Large intestine (tissue), 12 donors: ENCODE measurements at places on chromosomes 6 and 20.

- no peaks in the 10 kb centered on the region for H3K36me3 ChIP-seq
- no peaks in the 10 kb centered on the region for H3K27me3 ChIP-seq
- H3K4me1 ChIP-seq: no peaks in the 10 kb centered on the region
Observed at GRCh38 chr6:142746524-142746923, 198.5 kb downstream of the HIVEP2 start.

- no peak within 1 kb of the TSS for H3K4me3 ChIP-seq
- no peak within 1 kb of the TSS for H3K27ac ChIP-seq
- no peaks in the 10 kb centered on the region for H3K36me3 ChIP-seq
Observed at GRCh38 chr20:34240693-34241615, at the start of gene ASIP. TSS of gene ASIP (plus strand) at chr20:34241423. CDS start at chr20:34260375, 18,952 bp downstream.

DNA sequence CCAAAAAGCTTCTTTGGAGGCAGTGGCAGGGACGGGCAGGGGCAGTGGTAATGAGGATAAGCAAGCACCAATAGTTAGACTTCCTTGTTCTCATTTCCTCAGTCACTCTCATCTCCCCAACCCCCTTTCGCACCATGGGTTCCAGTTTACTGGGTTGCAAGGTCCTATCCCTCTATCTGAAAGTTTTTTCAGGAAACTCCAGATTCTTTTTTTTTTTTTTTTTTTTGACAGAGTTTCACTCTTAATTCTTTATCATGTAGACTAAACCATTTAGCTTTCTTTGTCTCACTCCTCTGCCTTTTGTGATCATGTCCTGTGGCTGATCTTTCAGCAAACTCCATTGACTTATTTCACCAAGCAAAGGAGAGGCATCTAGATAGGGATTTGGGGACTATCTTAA is 51.4 kb upstream of the GMDS start:
- no peaks in the 10 kb centered on the region for H3K27me3 ChIP-seq
- no peaks in the 10 kb centered on the region for H3K4me1 ChIP-seq
- no peak overlapping the region for H3K27ac ChIP-seq
- DNase-seq: no peak
- peaks cover 4% of the 10 kb centered on the region for H3K36me3 ChIP-seq

GRCh38 chr6:109186012-109186411 is 90.7 kb downstream of the CEP57L1 start:
- H3K36me3 ChIP-seq: no peaks in the 10 kb centered on the region
- no peaks in the 10 kb centered on the region for H3K27me3 ChIP-seq
- H3K27ac ChIP-seq: no peak overlapping the region
- H3K4me1 ChIP-seq: no peaks in the 10 kb centered on the region

DNA sequence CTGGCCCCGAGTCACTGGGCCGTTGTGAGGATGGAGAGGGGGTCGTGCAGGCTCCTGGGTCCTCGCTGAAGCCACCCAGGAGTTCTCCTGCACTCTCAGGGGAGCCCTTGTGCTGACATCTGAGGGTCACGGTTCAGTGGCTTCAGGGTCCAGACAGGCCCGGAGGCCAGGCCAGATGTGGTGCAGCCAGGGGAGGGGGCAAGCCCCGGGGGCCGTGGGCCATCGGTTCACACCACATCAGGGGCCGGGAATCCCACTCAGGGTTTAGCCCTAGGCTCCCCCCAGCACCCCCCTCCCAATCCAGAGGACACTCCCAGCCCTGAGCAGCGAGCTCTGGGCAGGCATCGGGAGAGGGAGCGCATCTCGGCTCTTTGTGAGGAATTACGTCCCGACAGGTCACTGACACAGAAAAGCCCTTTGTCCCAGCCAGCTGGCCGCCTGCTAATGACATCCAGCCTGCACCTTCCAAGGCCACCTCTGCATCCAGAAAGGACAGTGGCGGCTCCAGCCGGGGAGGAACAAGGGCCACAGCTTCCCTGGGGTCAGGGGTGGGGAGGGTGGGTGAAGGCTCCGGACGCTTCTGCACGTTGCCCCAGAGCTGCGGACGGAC is 6.4 kb upstream of the CHRNA4 start:
- H3K36me3 ChIP-seq: no peaks in the 10 kb centered on the region
- no peak overlapping the region for H3K4me3 ChIP-seq
- H3K4me1 ChIP-seq: peaks cover 6% of the 10 kb centered on the region
- peaks cover 7% of the 10 kb centered on the region for H3K27me3 ChIP-seq

- no peak overlapping the region for H3K4me3 ChIP-seq
- H3K27me3 ChIP-seq: no peaks in the 10 kb centered on the region
- H3K36me3 ChIP-seq: peaks cover 71% of the 10 kb centered on the region
- peaks cover 12% of the 10 kb centered on the region for H3K4me1 ChIP-seq
- DNase-seq: peak; percentile 91
- peak overlapping the region; percentile 70 for H3K27ac ChIP-seq
Observed at GRCh38 chr20:36808317-36809257, 35.0 kb upstream of the DSN1 start.

DNA sequence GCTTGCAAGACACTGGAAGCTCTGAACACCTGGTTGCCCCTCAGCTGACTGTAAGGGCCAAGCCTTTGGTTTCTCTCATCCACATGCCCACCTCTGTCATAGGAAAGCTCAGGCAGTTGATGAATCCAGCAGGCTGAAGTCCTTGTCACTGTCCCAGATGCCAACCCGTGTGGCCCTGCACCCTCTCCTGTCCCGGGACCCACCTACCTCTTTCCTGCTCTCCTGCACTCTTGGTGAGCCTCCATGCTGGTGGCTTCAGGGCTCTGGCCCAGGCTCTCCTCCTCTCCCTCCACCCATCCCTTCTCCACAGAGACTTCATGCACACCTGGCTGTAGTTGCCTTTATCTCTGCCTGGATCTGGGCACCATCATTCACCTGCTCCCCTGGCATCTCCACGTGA is 4.0 kb upstream of the GID8 start:
- H3K4me1 ChIP-seq: peaks cover 4% of the 10 kb centered on the region
- no peak for DNase-seq
- H3K4me3 ChIP-seq: no peak overlapping the region

DNA sequence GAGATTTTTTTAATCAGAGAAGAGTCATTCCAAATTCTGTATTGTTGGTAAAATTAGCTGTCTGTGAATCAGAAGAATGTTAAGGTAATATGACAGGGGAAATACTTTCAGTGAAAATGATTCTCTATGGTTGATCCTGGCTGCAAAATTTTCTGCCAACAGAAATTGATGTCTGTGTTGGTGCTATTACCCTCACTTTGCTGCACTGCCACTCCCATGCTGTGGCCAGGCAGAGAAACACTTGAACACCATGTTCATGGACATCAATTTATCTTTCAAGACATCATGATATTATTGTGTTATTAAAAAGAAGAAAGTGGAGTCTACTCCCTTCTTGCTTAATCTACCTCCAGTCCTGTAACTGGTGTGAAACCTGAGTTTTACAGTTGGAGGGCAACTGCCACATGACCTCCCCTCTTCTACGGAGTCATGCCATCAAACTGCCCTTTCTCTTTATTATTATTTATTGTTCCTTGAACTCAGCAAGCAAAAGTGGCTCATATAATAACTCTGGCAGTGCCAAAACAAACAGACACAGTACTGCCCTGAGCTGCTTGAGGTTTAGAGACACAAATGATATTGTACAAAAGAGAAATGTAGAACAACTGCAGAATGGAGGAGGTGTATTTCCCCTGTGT is 288.0 kb upstream of the JAG1 start:
- H3K27me3 ChIP-seq: no peaks in the 10 kb centered on the region
- no peak overlapping the region for H3K27ac ChIP-seq
- H3K4me1 ChIP-seq: no peaks in the 10 kb centered on the region
- DNase-seq: no peak

GRCh38 chr20:2237059-2237458 is 58.7 kb upstream of the TGM3 start:
- H3K27me3 ChIP-seq: no peaks in the 10 kb centered on the region
- no peaks in the 10 kb centered on the region for H3K4me1 ChIP-seq
- no peak overlapping the region for H3K27ac ChIP-seq
- DNase-seq: no peak
- no peaks in the 10 kb centered on the region for H3K36me3 ChIP-seq

DNA sequence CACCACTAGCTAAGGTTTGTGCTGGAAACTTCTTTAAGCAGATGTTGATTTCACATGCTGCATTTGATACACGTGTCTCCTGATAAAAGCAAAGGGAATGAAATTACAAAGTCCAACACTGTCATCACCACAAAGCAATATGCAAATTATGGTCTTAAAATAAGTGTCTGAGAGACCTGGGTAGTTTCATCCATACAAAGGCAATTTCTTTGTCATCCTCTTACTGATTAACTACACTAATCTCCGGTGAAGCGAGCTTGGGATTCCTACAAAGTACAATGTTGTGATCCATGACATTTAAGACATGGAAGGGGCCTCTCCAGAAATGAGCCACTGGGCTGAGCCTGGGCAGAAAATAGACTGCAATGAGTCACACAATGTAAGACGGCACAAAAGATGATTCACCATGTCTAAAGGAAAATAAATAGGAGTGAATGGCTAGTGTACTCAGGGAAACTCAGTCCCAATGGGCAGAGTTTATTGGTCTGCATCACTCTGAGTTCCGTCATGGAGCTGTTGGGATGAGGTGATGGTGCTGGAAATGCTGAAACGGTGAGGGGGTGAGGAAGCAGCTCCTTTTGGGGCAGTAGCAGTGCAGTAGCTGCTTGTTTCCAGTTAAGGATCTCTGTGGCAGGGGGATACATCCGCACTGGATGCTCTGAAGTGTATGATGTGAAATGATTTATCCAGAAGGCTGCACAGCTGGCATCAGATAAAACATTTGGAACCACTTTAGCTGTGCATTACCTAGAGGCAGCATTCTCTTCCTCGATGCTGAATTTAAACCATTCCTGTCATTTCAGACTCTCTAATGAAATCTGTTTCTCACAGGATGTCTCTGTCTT is 103.3 kb downstream of the IBTK start:
- peak; percentile 89 for DNase-seq
- no peaks in the 10 kb centered on the region for H3K36me3 ChIP-seq
- peaks cover 5% of the 10 kb centered on the region for H3K4me1 ChIP-seq
- peak overlapping the region; percentile 79 for H3K27ac ChIP-seq
- H3K27me3 ChIP-seq: no peaks in the 10 kb centered on the region

DNA sequence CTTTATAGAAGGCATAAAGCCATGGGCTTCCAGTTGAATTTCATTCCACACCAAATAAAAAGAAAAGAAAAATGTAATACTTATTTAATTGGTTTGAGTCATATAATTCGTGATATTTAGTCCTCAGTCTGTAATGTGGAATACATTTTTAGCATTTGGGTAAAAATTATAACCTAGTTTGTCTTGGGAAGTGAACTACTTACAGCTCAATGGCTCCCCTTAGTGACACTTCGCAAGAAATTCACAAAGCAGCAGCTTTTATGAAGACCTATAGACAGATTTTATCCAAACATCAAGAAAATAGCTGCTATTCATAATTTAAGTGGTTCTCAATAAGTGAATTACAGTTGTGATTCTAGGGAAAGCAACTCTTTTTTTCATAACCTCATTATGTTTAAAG is 72.1 kb downstream of the RSPO3 start:
- no peak overlapping the region for H3K27ac ChIP-seq
- no peak overlapping the region for H3K4me3 ChIP-seq
- H3K4me1 ChIP-seq: no peaks in the 10 kb centered on the region

DNA sequence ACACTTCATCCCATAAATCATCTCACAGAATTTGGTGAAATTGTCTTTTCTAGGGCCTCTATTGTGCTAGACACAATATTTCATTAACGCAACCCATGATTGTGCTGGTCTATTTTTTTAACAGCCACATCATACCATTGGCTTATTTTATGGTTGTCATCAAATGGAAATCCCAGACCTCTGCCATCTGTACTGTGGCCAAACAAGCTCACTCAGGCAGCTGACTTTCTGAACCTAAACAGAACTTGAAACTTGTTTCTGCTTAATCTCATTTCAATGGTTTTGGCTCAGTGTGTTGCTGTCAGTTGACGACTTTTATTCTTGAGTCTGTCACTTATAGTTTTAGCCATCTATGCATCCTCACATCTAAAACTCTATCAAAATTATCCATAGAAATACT is 111.8 kb downstream of the HAO1 start:
- no peak overlapping the region for H3K4me3 ChIP-seq
- H3K36me3 ChIP-seq: no peaks in the 10 kb centered on the region
- no peaks in the 10 kb centered on the region for H3K27me3 ChIP-seq
- H3K4me1 ChIP-seq: no peaks in the 10 kb centered on the region

DNA sequence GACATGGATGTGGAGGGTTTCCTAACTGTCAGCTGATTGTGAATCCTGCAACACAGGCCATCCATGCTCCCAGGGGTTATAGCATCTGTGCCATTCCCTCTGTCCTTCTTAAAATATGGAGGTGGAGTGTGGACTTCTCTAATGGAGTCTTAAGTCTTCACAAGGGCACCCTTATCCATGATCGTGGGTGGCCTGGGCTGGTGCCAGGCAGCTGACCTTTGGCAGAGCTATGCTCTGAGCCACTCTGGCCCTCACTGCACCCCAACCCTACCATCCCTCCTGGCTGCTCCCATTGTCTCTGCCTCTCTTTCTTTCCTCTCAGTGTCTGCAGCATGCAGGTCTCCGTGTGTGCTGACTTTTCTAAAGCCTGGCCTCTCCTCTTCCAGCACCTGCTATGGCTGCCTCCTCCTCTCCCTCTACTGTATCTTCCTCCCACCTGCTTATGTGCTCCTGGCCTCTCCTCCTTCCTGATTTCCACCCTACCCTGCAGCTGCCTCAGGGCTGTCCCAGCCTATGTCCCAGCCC is 11.2 kb upstream of the PCMTD2 start:
- no peak overlapping the region for H3K27ac ChIP-seq
- H3K27me3 ChIP-seq: no peaks in the 10 kb centered on the region
- no peak overlapping the region for H3K4me3 ChIP-seq
- DNase-seq: no peak
- H3K36me3 ChIP-seq: no peaks in the 10 kb centered on the region

DNA sequence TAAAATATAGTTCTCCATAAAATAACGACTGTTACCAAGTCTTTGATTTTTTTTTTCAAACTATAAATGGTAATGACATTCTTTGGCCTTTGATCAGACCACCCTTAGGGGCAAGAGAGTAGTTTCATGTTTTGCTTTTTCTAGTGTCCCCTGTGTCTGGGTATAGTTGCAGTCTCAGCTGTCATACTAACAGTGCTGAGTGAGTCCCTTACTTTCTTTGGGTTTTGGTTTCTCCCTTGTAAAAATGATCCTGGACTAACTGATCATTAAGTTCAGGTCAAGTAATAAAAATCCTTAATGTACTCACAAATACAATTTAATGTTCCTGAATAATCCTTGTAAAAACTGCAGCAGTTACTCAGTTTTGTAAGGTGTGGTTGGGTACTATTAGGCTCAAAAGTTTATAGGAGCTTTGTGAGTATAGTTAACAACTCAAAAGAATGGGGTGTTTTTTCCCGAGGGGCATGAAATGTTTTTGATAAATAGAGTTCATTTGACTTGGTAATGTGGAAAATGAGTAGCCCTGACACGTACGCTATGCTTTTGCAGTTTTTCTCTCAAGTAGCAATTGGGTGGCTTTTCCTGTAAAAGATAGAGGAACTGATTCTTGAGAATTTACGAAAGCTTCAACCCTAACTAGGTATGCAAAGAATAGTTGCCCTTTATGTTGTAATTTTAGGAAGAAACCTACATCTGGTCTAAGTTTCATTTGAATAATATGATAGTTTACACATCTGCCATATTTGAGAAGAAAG is 6.2 kb downstream of the PTPN1 start:
- no peak for DNase-seq
- H3K27me3 ChIP-seq: no peaks in the 10 kb centered on the region
- no peak overlapping the region for H3K4me3 ChIP-seq
- H3K4me1 ChIP-seq: peaks cover 6% of the 10 kb centered on the region
- no peak overlapping the region for H3K27ac ChIP-seq
- no peaks in the 10 kb centered on the region for H3K36me3 ChIP-seq

- no peaks in the 10 kb centered on the region for H3K4me1 ChIP-seq
- H3K4me3 ChIP-seq: no peak overlapping the region
- no peak for DNase-seq
- H3K36me3 ChIP-seq: no peaks in the 10 kb centered on the region
Observed at GRCh38 chr6:105713474-105714118, 310.7 kb upstream of the PREP start.

- no peak overlapping the region for H3K4me3 ChIP-seq
- no peaks in the 10 kb centered on the region for H3K36me3 ChIP-seq
- H3K27me3 ChIP-seq: no peaks in the 10 kb centered on the region
- H3K27ac ChIP-seq: no peak overlapping the region
- DNase-seq: no peak
Observed at GRCh38 chr6:54609981-54610380, 236.6 kb upstream of the FAM83B start.
